ENCODE measurements at places on chromosomes 3 and 15. TPM values are rescaled to one million over a fixed set of nuclear protein-coding genes. Genes with fewer than 3 reads are reported as not detected.

Gene EIF5A2
- polyA plus RNA-seq, result 1.4 TPM

GRCh38 chr3:39065197-39065596, 13.4 kb downstream of the WDR48 start:
- peak; percentile 12 for DNase-seq

Gene SEMA3G
- polyA plus RNA-seq, result 19.1 TPM

Gene TTLL13
- polyA plus RNA-seq, result 0.11 TPM

Gene FSIP1
- polyA plus RNA-seq, result 0.52 TPM

Gene SLC27A2
- 3.5 TPM for polyA plus RNA-seq

Gene FEZF2
- not detected for polyA plus RNA-seq

DNA sequence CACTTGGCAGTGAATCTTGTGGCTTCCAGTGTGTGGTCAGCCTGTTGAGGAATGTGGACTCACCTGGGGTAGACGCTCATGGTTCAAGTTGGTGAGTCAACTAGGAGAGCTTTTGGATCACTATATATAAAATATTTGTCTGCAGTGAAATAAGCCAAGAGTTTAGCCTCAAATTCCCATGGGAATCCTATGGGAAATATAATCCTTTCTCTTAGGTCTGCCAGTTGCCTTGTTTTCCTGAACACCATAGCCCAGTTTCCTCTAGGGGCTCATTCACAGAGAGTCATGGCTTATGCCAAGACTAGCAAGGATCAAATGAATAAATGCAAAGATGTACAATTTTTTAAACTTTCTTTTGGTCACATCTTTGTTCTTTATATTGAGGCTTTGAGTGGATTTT, 100.1 kb upstream of the NPHP3 start:
- DNase-seq, result no peak

Gene UACA
- 9.2 TPM for polyA plus RNA-seq

DNA sequence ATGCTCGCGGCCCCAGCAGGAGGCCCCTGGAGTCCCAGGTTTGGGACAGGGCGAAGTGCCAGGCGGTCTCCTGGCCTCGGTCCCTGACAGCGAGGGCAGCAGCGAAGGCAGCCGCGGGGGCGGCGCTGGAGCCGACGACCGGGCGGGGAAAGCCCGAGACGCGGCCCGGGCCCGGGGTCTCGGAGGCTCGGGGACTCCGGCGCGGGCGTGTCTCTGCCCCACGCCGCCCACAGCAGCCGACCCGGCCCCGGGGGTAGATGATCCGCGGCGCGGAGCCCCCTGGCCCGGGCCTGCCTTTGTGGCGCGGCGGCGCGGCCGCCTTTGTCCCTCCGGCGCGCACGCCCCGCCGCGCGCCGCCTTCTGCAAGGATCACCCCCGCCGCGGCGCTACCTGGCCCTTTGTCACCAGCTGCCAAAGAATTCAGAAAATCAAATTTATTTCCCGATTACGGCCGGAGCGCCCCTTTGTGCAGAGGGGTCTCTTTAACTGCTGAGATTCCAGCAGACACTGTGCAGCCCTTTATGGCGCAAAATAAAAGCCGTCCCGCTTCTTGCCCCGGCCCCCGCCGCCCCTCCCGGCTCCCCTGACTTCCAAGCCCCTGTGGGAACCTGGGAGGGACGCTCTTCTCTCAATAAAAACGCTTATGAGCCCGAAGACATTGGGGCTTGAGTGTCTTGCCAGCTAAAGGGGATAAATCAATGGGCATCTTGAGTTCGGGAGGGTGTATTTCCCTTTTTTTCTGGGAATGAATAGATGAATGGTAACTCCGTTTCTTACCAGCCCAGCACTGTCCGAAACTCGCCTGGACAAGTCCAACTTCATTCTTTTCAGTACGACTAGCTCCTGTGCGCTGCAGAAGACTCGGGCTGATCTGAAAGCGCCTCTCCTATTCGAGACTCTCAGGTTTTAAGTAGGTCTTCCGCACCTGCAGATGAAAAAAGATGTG, 68.4 kb downstream of the HES1 start:
- peak; percentile 36 for DNase-seq

DNA sequence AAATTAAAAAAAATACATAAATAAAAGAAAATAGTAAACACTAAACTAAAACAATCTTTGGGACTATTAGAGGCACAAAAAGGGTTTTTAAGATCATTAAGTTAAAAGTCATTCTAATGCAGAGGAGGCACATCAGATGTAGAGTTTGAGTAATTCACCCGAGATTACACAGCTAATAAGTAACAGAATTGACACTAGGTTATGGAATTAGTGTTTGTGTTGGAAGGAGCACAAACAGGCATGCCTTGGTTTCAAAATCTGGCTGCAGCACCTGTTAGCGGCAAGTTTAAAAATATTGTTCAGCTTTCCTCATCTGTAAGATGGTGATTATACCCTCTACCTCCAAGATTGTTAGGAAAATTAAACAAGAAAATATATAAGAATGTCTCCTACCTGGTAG, 39.0 kb downstream of the RASA2 start:
- DNase-seq, result no peak

- DNase-seq, result no peak
These were observed 402.4 kb upstream of the PDZRN3 start for GRCh38 chr3:74027121-74027520.

DNA sequence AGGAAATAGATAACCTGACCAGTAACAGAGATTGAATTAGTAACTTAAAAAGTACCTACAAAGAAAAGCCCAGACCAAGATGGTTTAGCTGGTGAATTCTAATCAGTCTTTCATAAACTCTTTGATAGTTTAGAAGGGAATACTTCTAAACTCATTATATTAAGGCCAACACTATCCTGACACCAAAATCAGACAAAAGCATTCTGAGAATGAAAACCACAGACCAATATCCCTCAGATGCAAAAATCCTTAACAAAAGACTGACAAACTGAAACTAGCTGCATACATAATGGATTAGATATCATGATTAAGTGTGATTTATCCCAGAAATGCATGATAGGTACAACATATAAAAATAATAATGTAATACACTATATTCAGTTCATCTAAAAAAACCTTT, 115.6 kb downstream of the RFX7 start:
- no peak for DNase-seq

DNA sequence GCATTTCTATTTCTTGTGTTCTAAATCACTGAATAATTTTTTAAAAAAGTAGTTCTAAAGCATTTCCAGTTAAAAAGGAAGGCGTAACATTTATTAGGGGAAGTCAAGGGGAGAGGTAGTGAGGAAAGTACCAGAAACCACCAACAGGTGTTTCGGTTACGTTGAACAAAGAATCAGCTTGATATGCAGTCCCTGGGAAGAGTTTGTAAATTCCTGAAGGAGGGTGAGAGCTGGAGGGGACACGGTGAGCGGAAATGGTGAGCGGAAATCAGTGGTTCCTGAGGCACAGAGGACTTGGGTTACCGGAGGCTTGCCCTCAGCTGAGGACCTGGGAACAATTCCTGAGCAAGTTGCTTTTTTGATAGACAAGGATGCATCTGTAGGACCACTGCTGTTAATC, 17.8 kb downstream of the MAP2K1 start:
- DNase-seq, result peak; percentile 50

Data from lung (tissue), 17 donors.